ENCODE measurements at places on chromosomes 3 and 15.

DNA sequence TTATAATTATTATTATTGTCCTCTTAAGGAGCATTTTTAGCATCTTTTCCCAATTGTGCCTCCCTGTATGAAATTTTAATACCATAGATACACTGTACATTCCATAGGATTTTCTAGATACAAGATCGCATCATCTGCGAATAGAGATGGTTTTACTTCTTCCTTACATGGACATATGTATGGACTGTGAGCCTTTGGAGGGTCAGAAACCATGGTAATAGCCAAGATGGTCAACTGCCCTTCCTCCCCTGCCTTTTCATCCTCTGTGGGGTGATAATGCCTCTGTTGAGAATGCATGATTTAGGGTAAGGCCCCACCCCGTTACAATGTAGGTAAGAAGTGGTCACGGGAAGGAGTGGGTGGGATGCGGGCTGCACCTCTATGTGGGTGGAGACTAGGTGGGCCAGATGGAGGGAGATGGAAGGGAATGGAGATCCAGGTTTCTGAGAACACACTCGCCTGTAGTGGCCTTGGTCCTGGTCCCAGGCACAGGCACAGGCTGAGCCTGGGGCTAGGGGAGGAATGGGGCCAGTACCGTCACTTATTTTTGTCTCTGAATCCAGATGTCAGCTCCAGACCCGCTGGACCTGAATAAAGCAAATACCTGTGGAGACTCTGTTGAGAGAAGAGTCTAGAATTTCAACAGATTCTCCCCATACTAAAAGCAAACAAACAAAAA, 31.7 kb downstream of the GOLGA6A start:
- no peak for DNase-seq

DNA sequence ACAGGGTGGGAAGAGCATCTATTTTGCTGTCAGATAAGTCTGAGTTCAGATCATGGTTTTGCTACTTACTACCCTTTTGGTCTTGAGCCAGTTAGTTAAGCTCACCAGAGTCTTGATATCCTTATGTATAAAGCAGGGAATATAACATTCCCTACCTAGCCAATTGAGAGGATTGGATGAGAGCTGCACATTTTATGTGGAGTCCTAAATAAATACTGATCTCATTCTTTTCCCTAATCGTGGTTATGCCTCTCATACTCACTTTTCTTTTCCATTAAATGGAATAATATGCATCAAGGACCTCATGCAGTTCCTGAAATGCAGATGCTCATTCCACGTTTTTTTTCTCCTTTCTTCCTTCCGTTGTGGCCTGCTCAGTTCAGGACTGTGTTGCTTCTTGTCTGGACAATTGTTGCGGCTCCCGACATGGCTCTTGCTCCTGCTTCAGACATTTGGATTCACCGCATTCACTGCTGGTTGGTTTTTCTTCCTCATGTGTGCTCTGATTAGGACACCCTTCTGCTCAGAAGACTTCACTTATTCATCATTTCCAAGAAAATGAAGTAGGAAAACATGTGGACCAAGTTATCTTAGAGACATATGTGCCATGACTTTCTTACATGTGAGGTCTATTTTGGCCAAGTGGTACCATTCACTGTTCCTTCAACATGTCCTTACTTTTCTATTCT, 90.2 kb downstream of the NFKBIZ start:
- no peak for DNase-seq

DNA sequence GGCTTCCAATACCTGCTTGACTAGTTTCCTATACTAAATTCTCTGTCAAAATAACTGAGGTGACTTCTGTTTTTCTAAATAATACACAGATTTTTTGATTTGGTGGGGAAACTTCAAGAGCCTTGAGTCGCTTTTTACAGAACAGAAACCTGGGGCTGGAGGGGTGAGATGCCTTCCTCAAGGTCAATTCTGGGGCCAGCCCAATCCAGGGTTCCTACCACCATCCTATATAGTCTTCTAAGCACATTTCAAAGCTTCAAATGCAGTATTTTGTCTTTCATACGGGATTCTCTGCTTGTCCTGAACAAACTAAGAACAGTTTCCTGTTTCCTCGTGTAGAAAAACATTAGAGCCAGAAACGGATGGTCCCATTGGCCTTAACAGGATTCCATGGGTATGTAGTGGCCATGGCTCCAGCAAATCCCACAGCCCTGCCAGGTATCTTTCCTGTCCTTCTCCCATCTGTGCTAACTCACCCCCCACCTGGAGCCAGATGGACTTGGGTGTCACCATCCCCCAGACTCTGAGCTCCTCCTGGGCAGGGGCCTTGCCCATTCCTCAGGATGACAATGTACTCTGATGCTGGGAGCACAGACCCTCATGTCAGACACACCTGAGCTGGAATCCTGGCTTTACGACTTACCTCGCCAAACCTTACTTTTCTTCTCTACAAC, 146.9 kb downstream of the KLF13 start:
- no peak for DNase-seq

DNA sequence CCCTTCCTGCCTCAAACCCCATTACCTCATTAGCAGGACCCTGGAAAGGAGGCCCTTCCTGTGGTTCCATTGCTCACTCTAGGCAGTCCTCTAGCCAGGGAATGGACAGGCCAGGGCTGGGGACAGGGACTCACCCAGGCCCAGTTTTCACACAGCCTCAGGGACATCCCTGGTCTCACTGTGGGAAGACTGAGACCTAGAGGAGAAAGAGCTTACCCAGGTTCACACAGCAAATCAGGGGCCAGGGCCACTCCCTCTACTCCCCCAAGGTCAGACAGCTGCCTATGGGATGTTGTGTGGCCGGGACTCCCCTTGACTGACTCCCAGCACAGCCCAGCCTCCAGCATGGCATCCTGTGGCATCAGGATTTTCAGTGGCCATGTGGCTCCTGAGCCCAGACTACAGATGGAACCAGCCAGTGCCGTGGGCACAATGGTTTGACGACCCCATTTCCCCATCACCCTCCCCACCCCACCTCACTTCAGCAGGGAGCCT, 49.3 kb downstream of the ADAMTS7 start:
- no peak for DNase-seq

DNA sequence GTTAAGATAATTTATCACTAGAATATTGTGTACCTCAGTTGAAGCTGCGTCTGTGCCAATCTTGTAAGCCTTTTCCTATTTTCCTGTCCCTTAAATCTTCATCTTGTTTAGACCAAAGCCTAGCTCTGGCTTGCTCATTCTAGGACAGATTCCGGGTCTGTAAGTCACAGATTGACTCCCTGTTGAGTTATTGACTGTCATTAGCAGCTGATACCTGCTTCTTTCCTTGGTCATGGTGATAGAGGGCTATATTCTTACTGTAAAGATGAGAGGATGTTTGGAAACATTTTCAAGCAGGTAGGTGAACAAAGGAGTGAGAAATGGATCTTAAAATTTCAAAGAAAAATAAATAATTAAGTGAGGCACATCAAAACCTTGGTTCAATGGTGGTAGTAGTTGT, 200.2 kb downstream of the KCNH8 start:
- no peak for DNase-seq

GRCh38 chr3:65196663-65197062, 508.9 kb upstream of the ADAMTS9 start:
- DNase-seq: no peak

GRCh38 chr3:78427303-78427702, 1340.5 kb downstream of the ROBO1 start:
- DNase-seq: no peak

DNA sequence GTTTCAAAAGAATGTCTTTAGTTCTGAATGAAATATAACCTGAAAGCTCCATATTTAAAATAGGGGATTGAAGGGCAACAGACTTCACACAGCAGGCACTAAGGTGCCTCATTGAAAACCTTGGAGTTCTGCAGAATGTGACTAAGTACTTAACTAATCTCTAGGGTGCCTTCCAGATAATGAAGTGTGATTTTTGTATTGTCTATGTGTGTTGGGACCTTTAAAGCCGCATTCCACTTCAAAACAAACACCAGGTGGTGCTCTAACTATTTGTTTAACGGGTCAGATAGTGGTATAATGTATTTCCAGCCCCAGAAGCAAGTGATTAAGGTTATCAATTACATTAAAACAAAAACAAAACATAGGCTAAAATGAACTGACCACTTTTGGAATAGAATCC, 28.0 kb downstream of the TFG start:
- DNase-seq: no peak

DNA sequence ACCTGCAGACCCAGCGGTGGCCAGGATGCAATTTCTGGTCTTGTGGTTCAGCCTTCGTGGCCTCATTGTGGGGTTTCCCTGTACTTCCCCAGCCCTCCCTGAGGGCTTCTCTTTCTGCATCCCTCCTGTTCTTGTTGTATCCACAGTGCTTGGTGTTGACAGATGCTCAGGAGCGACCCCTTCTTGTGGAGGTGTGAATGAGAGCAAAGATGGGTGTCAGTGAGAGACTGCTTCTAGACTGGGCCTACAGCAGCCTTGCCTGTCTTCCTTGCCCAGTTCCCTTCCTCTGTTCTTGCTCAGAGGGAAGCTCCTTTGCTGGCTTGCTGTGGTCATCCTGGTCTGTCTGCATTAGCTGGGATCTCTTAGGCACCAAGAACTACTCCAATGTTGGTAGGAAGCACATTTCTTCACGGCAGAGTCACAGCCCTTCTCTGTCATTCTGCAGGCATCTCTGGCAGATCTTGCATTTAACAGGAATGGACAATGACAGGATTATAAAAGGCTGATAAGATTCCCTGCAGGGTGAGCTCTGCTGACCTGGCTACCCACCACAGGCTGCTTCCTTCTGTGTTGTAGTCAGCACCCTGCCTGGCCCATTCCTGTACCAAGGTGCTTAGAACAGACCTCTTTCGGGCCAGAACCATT, 317.8 kb upstream of the C2CD4B start:
- no peak for DNase-seq

- no peak for DNase-seq
These were observed 47.8 kb upstream of the USP50 start for GRCh38 chr15:50594311-50594710.

- no peak for DNase-seq
These were observed 8.9 kb downstream of the RFX7 start for GRCh38 chr15:56234804-56235203.

GRCh38 chr15:78949461-78949860, 4.6 kb upstream of the CTSH start:
- no peak for DNase-seq

DNA sequence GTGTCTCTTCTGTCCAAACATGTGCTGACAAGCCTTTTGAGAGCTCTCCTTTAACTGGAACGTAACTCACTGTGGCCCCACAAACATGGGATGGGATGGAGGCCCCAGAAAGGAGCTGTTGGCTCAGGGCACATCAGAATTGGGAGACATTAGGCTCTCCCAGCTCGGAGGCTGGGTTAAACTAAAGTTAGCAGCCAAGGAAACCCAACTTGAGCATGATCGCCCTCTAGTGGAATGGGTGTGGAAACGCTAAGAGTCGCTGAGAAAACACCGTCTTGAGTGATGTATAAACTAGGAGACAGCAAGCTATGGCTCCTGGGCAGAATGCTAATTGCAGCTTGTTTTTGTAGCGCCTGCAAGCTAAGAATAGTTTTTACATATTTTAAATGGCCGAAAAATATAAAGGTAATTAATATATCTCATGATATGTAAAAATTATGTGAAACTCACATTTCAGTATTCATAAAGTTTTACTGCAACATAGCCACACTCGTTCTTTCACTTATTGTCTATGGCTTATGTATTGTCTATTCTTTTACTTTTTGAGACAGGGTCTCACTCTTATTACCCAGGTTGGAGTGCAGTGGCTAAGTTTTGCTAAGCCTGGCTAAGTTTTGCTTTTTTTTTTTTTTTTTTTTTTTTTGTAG, 138.8 kb upstream of the HACD2 start:
- no peak for DNase-seq
